ENCODE measurements at places on chromosomes 1 and 21. TPM values are rescaled to one million over a fixed set of nuclear protein-coding genes. Genes with fewer than 3 reads are reported as not detected.

DNA sequence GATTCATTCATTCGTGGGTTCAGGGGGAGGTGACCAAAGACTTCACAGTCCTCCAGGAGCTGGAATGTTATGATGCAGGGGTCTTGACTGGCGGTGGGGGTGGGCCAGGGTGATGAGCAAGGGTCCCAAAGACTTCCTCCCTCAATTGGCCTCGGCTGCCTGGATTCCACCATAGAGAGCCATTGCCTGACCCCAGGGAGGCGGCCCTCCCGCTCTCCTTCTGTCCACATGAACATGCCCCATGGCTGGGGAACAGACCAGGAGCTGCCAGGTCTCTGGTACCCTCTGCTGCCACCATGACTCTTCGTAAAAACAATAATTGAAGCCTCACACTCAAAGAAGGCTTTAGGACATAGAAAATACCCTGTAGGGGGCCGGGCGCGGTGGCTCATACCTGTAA is 102.5 kb upstream of the CASZ1 start:
- no peaks in the 10 kb centered on the region for H3K4me1 ChIP-seq
- no peak overlapping the region for H3K27ac ChIP-seq
- no peak for DNase-seq

DNA sequence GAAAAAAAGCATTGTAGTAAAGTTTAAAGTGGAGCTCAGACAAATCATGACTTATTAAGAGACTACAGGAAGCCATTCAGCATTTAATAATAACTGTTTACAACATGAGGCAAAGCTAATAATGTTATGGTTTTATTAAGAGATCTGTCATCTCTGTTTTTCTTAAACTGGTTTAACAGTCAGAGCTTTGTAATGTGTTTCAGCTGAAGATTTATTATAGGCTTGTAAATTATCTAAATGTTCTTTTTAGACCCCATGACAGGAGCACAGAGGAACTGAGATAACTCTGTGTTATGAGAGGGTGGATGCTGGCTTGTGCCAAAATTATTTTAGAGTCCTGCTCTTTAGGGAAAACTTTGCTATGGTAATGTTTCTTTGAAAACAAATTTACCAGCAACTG is 38.0 kb upstream of the RWDD3 start:
- no peak overlapping the region for H3K27ac ChIP-seq
- no peaks in the 10 kb centered on the region for H3K27me3 ChIP-seq
- no peak overlapping the region for H3K4me3 ChIP-seq
- H3K4me1 ChIP-seq = no peaks in the 10 kb centered on the region

DNA sequence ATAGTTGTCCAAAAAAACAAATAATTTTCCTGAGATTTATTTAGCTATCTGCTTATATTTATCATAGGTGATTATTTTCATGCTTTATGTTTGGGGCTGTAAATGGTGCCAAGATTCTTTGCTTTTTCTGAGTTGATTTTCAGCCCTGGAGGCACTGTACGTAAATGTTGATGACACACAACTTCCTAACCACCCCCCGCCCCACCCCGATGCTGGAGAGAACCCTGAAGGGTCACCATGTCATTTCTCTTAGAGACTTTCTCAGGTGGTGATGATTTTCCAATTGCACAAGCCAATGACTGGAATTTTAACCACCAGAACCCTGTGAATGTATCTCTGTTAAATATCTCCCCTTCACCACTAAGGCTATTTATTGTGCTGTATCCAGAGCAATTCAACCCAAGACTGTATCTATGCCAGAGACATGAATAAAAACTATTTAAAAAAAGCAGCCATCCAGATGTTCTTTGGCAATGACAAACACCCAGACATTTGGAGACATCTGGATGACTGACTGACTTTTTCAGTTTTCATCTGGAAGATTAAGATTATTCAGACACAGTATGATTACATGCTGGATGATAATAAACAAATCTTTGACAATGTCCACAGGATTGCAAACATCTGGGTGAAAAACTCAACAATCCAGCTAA is 346.0 kb downstream of the LMX1A start:
- H3K27me3 ChIP-seq = no peaks in the 10 kb centered on the region
- no peak overlapping the region for H3K4me3 ChIP-seq
- no peaks in the 10 kb centered on the region for H3K4me1 ChIP-seq
- H3K36me3 ChIP-seq = no peaks in the 10 kb centered on the region

GRCh38 chr1:35866991-35867390 is 16.0 kb upstream of the AGO1 start:
- peaks cover 3% of the 10 kb centered on the region for H3K27me3 ChIP-seq
- no peak overlapping the region for H3K27ac ChIP-seq
- no peaks in the 10 kb centered on the region for H3K4me1 ChIP-seq
- no peak overlapping the region for H3K4me3 ChIP-seq
- DNase-seq = no peak
- no peaks in the 10 kb centered on the region for H3K36me3 ChIP-seq

- no peak overlapping the region for H3K4me3 ChIP-seq
- no peak for DNase-seq
- no peak overlapping the region for H3K27ac ChIP-seq
- H3K4me1 ChIP-seq = peaks cover 36% of the 10 kb centered on the region
- H3K36me3 ChIP-seq = peaks cover 13% of the 10 kb centered on the region
- H3K27me3 ChIP-seq = no peaks in the 10 kb centered on the region
Measured at GRCh38 chr1:169650551-169650950, 20.6 kb upstream of the SELP start.

The TMEM51 gene
- 0.11 TPM for total RNA-seq

DNA sequence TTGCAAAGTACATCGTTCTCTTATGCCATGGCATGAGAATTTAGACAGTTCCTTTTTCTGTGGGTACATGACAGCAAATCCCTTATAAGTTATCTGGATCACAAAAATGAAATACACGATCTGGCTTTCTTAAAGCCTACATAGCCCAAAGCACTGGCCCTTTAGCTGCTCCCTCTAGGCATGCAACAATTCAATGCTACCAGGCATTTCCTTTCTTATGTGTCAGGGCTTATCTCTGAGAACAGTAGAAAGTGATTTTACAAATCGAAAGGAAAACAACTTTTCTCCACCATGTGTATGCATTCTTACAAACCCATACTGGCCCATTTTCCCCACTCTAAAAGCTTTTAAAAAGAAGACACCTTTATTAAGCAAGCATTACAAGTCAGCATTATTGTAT is 139.7 kb downstream of the GRIK1 start:
- no peaks in the 10 kb centered on the region for H3K27me3 ChIP-seq
- no peaks in the 10 kb centered on the region for H3K4me1 ChIP-seq
- H3K27ac ChIP-seq = no peak overlapping the region
- H3K4me3 ChIP-seq = no peak overlapping the region
- no peaks in the 10 kb centered on the region for H3K36me3 ChIP-seq
- no peak for DNase-seq

The ENAH gene
- 0.14 TPM for total RNA-seq

Measured in activated T-helper 2 cell treated with anti-CD3 and anti-CD28 coated beads, Interferon-gamma antibody, Interleukin-2, Interleukin-4, amounts not matched to agents 10 μg/mL and 5 μg/mL and 100 μg/mL, durations not matched to agents 14 hours and 24 hours and 36 hours (primary cell).